GM13977 (cell line): ENCODE measurements at places on chromosomes 1 and 21.

DNA sequence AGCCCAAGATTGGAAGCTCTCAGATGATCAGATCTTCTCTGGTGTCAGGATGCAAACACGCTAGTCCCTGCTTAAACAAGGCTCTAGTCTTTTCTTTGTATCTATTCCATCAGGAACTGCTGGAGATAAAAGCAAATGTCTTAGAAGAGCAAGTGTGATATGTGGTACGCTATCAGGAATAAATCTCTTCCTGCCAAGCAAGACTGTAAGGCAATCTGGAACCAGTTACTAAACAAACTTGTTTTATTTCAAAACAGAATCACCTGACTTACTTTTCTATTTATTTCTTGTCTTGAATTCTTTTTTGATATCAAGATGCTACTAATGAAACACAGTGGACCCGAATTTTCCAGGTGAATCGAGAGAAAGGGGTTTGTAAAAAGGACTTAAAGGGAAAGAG, 139.9 kb upstream of the ZNF644 start:
- no peak for DNase-seq

DNA sequence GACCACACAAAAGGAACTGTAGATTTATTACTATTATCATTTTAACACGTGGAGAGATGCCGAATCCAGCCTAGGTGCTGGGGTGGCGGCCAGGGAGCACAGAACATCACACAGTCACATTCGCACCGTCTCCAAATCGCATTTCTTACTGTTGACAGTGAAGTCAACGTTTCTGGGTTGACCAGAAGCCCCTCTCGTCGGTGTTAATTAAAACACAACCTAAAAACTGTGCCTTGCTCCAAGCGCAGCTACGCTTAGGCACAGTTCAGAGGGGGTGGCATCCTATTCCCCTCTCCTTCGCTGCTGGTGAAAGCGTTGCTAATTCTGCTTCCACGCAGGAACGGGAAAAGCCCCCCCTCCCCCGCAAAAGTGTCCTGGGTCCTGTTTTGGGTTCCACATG, 4.1 kb downstream of the RIPK4 start:
- DNase-seq = no peak

GRCh38 chr1:17886838-17887441, 131.8 kb downstream of the ACTL8 start:
- no peak for DNase-seq

DNA sequence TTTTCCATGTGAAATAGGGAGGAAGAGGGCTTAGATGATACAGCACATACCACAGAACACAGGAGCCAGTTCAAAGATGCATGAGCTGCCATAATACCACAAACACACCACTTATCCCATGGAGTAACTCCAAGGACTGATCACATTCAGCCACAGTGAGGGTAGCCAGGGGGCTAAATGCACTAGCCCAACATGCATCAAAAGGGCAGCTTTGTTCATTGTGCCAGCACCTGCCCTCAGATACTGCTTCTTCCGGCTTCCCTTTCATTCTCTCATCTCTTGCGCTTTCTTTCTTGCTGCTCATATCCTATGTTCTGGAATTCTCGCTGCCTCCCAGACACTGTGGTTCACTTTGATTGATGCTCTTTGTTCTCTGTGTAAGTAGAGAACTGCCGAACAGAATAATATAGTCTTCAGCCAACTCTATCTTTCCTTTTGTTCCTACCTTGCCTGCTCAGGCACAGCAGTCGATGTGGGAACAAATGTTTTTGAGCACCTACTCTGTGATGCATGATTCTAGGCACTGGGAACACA, 50.0 kb upstream of the SYT6 start:
- no peak for DNase-seq

DNA sequence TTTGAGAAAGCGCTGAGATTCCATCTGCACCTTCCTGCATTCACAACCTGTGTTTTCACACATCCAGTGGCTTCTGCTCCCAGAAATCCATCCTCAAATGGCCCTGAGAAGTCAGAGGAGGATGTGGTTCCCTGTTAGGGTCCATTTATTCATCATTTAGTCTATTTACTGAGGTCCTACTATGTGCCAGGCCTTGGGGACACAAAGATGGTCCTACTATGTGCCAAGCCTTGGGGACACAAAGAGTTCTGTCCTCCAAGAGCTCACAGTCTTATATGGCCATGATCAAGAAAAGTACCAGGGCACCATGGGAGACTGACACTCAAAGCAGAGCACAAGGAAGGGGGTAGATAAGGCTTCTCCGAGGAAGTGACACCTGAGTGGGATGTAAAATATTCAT, 147.1 kb upstream of the ATP1B1 start:
- no peak for DNase-seq

DNA sequence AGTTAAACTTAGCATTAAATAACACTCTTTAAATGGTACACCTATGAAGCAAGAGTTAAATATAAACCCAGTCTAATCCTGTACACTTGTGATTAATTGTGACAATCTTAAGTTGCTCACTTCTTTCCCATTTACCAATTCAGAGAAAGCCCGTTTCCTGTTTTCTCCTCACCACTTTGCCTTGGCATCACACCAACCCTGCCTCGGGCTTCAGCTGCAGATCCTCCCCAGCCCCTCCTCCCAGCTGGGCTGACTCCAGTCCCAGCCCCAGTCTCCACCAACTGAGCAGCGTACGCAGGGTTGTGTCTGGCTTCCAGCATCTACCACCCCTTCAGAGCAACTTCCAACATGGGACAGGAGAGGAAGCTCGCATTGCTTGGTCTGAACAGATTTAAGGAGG, 4.1 kb downstream of the PYCR2 start:
- no peak for DNase-seq
